ENCODE measurements at places on chromosomes 2 and 18.

GRCh38 chr2:21251216-21251980, 127.6 kb downstream of the TDRD15 start:
- DNase-seq = no peak

- DNase-seq = no peak
Observed at GRCh38 chr2:128646091-128646490, 327.4 kb upstream of the HS6ST1 start.

DNA sequence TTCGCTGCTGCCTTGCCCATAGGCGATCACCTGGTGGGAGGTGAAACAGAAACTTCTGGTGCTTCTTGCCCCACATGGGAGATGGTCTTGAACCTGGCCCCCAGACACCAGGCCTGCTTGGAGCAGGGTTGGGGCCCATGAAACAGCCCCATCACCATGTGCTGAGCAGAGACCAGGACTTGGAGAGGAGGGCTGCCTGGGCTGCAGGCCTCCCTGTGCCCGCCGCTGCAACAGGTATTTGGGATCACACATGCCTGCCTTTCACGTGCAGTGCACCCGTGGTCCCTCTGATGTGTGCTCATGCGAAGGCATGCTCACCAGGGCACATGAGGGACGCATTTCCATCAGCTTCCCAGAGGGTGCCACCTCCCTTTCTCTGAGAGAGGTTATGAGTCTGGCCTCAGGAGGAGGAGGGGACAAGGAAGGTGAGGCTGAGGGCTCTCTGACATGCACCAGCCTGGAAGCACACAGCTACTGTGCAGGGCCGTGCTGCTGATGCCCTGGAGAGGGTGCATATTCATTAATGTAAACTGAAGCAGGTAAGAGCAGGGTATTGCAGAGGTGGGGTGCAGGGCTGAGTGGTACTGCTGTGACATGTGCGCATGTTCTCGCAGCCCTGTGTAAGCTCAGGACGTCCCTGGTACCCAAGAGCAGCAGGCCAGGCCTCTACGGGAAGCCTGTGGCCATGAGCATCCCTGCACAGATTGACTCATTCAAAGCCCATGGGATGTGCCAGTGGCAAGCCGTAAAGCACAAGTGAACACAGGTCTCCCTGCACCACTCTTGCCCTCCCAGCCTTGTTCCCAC, 4.2 kb upstream of the OXER1 start:
- DNase-seq = no peak

DNA sequence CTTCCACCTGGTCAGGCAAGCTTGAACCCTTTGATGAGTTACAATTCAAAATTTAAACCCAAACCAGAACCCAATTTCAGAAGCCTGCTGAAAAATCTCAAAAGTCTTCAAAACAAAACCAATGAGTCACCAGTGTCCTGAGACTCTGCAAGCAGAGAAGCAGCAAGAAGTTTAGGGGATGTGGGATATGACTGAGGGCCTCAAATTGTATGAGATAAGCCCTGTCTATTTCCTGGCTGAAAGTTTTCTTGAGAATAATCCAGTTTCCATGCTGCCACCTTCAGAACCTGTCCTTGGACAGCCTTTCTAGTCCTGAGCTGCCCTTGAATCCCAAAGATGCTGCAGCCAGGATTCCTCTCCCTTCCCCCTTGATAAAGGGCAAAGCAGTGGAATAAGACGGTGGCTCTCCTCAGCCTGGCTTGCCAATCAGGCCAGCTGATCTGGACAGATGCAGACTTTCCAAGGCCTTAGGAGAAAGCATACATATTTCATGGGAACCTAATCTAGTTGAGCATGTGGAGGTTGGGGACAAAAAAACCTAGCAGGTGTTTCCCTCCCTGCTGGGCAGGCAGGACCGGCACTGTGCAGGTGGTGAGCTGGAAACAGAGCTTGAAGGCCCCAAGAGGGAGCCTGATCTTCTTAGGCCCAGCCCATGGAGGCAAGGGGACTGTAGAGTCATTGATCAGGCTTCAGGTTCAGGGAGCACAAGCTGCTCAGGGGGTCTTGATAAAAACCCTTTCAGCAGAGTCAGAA, 278.0 kb upstream of the MGAT5 start:
- no peak for DNase-seq

GRCh38 chr2:236637686-236638569, 68.3 kb downstream of the ACKR3 start:
- no peak for DNase-seq

GRCh38 chr18:35871337-35871736, 101.1 kb upstream of the RMP24 start:
- DNase-seq = no peak

DNA sequence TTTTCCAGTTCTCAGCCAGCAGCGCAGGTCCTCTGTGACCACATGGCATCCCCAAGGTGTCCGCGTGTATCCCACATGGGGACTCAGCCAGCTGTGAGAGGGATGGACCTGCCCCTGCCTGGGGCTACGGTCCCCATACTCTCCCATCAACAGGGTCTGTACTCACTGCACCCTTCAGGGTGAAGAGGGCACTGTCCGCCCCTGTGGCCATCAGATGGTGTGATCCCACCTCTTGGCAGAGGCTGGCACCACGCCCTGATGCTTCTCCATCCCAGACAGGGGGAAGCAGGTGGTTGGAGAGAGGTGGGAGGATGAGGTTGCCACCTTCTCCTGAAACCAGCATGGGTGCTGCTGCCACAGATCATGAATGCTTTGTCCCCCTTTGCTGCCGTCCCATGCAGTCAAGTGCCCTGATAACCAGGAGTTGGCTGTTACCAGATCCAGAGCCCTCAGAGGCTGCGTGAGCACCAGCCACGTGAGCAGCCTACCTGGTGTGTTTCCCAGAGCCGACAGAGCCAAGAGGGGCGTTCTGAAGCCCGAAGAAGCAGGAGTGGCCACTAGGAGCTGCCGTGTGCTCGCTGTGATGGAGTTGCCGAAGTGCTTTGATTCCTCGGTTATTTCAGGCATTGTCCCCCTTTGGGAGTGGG, 93.9 kb downstream of the SH3RF3 start:
- DNase-seq = no peak

GRCh38 chr18:76451396-76452331, 43.4 kb downstream of the ZNF516 start:
- no peak for DNase-seq

DNA sequence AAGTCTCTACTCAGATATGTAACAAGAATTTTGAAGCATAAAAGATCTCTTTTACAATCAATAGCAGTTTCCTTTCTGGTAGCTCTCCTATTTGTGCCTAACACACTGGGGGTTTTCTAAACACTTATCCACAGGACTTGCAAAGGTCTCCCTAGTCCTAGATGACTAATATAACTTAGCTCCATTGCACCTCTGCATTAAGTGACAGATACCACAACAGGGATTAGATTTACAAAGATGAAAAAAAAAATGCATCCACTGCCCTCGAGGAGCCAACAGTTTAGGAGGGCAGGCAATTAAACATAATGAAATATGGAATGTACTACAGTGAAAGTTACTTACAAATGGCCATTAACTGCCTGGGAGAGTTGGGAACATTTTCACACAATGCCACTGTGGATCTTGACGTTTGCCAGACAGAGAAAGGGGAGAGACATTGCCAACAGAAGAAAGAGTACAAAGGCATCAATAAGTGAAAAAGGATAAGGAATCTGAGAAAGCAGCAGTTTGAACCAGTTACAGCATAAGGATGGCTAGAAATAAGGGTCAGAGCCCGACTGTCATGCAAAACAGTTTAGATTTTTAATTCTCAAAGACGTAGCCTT, 14.3 kb downstream of the PPP3R1 start:
- no peak for DNase-seq

GRCh38 chr2:89763254-89763580, 1071.7 kb downstream of the RPIA start:
- no peak for DNase-seq

DNA sequence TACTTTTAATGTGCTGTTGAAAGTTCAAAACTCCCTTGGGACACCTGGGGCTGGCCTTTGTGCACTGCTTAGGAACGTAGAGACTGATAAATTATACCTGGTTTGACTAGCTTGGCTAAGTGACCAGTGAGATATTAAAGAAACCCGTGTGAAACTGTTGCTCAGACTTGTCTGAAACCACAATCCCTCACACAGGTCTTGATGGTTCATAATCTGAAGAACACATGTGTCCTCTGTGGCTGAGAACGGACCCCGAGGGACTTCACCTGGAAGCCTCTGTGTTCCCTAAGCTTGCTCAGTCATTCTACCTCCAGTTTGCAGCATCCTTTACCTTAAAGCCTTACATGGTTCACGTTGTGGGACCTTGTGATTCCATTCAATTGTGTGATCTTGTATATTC, 218.8 kb downstream of the CBLN2 start:
- DNase-seq = no peak

DNA sequence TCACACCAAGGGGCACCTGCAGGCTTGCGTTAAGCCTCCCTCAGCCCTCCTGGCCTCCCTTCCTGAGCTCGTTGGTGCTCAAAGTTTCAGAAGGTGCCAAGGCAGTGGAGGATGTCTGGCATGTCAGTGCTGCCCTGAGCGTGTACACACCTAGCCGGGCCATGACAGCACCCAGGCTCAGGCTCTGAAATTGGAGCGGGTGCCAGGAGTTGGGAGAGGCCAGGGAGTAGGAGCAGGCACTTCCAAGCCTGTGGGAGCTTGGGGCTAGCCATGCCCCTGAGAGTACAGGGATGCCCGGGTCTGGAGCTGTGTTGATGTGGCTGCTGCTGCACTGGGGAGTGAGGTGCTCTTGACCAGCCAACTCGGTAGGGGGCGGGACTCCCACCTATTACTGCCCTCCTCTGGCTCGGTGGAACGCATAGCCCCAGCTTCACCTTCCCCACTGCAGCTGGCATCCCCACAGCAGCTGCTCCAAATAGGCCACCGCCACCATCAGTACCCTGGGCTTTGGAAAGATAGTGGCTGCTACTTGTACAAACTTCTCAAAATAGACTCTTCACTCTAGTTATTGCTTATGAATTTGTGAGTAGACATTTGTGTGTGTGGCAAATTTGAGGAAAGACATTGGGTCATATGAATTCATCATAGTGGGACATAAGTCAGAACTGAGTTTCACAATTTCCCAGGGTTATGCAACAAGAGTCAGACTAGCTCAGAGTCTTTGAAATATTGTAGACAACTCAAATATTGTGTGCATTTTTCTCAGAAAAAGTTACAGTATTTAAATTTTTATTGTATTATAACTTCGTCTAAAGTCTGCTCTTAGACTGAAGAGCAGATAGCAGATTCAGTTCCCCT, 6.8 kb upstream of the PCARE start:
- no peak for DNase-seq
